ENCODE measurements at places on chromosomes 3 and 15. TPM values are rescaled to one million over a fixed set of nuclear protein-coding genes. Genes with fewer than 3 reads are reported as not detected.

Gene EPHA3
- not detected for total RNA-seq

Gene CCDC39
- total RNA-seq: not detected

Gene CCDC191
- total RNA-seq: 1.9 TPM

Gene STRIT1
- not detected for total RNA-seq

Gene TM4SF4
- 25.7 TPM for total RNA-seq

All from A549 treated with Mapracorat at 1 μM for 4 hours (cell line).